ENCODE measurements at places on chromosomes 13 and 19.

- DNase-seq, result peak; percentile 26
Measured at GRCh38 chr13:30796132-30796572, 60.8 kb downstream of the ALOX5AP start.

- DNase-seq, result peak; percentile 35
Measured at GRCh38 chr19:8641908-8642547, 11.6 kb downstream of the NFILZ start.

DNA sequence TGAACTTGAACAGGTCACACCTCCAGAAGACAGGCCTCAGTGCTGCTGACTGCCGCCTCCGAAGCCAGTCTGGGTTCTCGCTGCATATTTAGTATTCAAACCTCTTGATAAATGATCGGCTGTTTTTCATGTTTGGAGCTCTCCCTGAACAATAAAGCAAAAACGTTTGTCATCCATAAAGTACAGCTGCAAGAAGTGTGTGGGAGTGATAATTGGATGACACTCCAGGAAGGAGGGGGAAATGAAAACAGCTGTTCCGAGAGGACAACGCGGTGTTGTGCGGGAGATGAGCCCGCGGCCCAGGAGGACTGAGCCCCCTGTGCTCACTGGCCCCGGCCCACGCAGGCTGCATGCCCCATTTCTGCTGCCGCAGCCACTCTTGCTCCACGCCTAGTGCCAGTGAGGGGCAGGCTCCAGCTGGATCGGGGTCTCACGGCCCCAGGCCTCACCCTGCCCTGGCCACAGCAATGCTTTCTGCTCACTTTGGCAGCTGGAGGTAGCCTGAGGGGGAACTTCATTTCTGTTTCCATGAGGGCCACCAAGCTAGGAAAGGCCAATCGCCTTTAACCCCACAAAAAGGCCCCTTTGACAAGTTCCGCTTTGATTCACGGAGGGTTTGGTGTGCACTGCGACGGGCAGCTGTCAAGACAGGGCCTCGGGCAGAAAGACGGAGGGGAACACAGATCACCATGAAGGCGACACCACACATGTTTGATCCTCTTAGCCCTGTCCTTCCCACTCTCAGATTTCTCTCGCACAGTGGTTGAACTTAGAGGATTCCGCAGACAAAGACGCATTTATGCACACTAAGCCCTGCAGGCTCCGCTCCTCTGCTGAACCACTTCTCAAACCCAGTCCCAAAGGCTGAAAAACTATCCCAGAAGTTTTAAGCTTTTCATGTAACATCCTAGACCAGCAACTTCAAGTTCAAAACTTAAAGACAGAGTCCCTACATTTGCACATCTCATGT, 537.6 kb downstream of the EFNB2 start:
- DNase-seq, result no peak

GRCh38 chr13:105201351-105201750, 1334.1 kb downstream of the EFNB2 start:
- DNase-seq, result no peak

DNA sequence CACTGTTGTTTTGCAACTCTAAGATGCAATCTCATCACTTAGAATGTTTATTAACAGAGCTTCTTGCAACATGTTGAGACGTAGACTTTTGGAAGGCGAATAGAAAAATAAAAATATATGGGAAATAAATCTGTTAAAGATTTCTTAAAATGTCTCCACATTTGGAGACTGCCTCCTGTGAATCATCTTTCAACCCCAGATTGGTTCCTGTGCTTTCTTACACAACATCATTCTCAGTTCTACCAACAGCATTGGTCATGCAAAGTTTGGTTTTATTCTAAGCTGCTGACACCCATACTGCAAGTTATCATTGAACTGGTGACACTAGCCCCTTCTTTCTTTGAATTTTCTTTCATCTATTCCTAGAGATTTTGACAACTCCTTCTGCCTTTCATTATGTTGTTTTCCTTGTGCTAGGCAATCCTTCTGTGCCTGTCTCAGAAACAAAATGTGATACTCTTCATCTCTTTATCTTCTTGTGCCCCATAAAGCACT, 1.6 kb upstream of the IGFL3 start:
- DNase-seq, result no peak

Measured in amniotic stem cell (primary cell).